ENCODE measurements at places on chromosomes 5 and 9.

DNA sequence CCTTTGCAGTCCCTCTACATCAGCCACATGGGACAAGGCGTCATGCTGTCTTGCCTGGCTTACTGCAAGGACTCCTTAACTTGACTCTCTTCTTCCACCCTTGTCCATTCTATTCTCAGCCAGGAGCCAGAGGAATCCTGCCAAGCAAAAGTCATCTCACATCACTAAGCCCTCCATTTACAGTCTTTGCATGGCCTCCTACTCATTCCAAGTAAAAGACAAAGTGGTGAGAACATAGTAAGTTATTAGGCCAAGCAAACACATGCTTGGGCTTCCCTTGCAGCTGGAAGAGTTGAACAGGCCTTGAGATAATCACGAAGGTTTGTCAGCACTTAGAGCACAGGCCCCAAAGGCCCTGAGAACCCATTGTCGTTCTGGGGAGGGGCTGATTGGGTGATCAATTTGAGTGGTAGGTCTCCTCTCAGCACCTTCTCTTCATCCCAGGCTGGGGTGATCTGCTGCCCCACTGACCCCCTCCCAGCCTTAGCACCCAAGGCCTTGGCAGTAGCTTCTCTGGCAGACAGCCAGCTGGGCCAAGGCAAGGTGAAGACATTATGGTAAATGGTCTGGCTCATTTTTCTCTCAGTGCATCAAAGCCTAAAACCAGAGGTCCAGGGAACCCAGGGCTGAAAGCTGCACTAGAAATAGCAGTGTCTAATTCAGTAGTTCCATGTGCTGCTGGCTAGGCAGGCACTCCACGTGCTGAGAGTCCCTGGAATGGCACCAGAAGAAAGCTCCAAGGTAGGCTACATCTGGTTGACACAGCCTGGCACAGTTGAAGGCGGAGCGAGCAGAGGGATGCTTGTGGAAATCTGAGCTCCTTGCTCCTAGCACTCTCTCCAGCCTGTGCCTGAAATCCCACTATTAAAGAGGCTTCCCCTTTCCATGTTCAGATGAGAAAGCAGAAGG, 121.4 kb downstream of the ASTN2 start:
- no peak for DNase-seq

DNA sequence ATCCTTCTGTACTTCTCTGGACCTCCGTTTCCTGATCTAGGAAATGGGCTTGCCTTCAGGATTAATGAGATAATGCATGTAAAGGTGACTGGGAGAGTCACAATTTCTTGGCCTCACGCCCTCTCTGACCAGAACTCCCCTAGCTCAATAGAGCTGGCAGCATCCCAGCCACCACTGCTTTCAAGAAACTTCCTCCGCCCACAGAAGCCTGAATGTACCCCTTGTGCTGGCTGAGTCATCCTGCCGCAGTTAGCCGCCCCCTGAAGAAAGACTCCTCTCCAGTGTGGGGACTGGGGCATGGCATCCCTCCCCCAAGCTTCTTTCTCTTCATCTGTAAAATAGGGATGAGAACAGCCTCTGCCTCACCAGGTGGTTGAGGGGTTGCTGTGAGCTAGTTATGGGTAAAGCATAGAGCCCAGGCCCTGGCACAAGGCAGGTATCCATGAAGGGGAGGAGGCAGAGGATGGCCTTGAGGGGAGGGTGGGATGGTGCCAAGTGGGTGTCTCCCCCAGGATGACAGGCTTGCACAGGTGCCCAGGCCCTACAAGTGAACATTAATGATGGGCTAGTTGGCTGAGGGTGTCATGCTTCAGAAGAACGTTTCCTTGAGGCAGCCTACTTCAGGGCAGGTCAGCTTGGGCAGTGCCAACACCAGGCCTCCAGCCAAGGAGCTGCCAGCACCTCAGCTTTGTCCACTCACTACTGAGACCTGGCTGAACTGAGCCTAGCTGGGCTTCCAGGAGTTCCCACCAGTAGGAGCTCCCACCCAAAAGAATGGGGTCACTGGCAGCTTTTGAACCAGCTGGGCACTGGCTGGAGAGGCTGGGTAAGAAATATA, 3.4 kb downstream of the PDLIM4 start:
- no peak for DNase-seq

DNA sequence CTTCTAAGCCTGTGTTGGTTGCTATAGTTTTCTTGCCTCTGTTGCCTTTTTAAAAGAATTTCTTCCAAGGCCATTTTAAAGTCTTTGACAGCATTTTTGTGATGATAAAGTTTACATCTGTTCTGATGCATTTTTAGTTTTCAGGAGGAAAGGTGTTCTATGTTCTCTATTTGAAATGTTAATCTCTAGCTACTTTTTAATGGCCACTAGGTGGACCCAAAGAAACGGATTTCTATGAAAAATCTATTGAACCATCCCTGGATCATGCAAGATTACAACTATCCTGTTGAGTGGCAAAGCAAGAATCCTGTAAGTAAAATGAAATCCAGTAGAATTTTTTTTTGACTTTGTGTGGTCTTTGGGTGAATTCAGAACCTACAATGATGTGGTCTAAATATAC, 60.2 kb downstream of the MELK start:
- no peak for DNase-seq

DNA sequence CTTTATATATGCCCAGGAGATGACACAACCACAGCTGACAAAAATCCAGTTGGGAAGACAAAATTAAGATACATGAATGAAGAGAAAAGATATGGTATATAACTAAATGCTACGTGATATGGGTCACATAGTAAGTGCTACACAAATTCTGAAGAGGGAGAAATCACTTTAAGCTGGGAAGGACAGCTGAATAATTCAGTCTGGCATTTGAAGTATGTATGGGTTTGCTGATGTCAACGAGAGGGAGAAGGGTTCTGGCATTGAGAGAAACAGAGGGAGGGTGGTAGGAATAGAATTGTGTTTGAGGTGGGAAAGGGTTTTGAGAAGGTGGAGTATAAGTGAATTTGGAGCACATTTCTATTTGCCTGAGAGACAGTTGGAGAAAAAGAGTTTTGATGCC, 6.7 kb upstream of the SLIT3 start:
- DNase-seq: no peak

DNA sequence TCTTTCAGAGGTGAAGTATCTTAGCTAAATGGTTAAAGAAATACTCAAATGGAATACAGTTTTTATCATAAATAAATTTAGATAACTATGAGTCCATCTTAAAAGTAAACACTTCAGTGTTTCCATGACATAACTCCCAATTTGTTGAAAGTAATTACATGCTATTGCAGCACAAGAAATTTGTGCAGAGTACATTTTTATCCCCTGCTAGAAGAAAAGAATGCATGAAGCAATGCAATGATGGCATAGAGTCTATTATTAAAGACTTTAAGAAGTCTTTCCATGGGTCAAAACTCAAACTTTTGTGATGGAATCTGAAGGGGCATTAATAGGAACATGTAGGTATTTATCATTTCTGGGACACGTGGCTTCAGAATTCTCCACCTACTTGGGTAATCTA, 106.6 kb upstream of the DPYSL3 start:
- no peak for DNase-seq
